ENCODE measurements at places on chromosomes 3 and 15. TPM values are rescaled to one million over a fixed set of nuclear protein-coding genes. Genes with fewer than 3 reads are reported as not detected.

DNA sequence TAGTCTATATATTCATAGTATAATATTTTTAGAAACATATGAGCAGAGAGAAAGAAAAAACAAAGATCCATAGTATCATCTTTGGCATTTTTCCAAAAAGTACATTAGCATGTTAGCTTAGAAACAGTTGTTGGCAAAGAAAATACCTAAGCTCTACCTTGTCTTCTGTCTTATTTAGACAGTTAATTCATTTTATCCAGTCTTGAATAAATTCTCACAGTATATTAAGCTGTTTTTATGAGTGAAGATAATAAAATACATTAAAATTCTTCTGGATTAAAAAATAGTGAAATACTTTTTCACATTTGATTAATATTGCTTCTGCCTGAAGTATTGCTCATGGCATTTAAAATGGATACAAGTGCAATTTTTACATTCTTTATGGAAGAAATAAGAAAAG, 145.2 kb downstream of the ZIC1 start:
- no peak for DNase-seq

- no peak for DNase-seq
Measured at GRCh38 chr15:68612979-68613740, 34.4 kb downstream of the CORO2B start.

GRCh38 chr15:68795298-68795848, 25.3 kb downstream of the ANP32A start:
- DNase-seq = peak; percentile 80

Gene ATP8B4
- polyA plus RNA-seq = 4.3 TPM

Gene ITIH1
- 0.13 TPM for polyA plus RNA-seq

Data from hindlimb muscle (tissue), 1 donor.